ENCODE measurements at places on chromosomes 4 and X.
A peak's percentile ranks its signal among the peaks of the same experiment; 100 is the strongest.

DNA sequence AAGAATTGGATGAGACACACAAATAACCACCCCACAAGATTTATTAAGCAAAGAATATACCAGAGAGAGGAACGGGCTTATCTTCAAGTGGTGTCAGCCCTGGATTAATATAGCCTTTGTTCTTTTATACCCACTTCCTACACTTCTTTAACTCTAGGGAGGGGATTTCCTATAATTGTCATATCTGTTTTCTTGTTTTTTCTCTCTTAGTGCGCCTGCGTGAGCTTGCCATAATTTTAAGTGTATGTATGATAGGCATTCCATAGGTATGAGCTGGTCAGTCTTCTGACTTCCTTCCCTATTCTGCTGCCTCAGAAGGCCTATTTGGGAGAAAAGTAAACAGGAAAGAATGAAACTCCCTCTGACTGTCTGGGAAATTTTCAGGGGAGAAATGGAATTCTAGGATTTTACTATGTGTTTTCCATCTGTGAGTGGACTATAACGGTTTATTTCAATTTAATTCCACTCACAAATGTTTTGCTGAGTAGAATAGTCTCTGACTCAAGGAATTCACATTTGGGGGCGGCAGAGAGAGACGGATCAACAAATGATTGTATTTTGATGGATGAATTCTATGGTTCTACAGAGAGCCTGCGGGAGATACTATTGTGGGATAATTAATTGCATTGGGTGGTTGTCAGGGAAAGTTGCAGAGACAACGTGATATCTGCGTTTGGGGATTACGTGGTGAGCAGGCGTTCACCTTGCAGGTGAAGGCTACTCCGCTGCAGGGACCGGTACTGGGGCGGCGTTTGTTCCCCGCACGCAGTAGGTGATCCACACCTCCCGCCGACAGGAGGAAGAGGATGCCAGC is 626 bp upstream of the CEP135 start:
- DNase-seq: peak; percentile 8

DNA sequence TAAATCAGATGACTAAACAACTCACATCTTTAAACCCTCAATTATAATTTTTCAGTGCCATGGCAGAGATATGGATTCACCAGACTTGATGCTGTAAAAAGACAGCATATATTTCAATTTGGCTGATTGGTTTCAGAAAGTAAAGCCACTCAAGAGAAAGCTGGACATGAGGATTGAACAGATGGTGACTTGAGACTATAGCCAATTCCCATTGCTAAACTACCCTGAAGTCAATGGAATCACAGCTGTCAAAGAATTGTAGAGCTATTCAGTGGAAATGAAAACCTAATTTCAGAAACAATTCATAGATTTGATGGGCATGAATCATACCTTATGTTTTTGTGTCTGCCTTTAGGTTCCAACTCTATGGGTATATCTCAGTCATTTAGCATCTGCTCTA is 510.6 kb upstream of the BOD1L1 start:
- DNase-seq: no peak

DNA sequence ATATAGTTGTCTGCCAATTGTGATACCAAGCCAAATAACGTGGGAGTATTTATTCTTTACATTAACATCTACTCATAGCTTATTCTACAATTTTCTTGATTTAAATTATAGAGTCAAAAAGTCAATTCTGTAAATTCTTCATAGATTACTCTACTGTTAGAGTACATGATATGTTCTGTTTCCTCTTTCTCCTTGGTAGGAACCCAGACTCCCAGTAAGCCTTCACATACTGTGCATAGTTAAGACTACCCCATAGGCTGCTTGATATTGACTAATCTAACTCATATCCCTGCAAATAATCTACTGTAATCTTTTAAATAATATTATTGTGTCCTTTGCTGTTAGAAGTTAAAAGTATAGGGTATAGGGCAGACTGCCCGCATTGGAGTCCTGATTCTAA is 35.4 kb downstream of the BANK1 start:
- DNase-seq: no peak

DNA sequence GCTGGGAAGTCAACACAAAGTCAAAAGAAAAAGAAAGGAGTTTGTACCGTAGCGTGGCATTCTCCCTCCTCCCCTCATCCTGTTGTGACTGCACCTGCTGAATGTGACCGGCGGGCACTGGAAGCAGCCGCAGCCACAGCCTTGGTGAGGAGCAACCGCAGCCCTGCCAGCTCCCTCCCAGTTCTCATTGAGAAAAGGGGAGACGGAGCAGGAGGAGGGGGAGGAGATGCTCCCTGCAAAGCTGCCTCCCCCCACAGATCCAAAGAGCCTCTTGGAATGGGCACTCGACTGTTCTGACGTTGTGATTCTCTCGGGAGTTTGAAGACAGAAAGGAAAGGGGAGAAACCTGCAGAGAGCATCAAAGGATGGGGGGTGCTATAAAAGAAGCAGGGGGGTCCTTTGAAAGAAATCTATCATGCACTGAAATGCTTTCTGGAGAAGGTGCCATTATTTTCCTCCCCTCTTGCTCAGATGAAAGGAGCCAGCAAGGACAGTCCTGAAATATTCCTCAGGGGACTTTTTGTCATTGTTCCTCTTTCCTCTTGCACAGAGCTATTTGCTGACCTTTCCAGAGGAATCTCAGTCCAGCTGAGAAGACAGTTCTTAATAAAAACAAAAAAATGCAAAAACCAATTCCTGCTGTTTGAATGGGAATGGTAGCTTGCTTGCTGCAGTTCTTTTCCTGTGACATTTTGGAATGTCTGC is 429.7 kb downstream of the MAPK10 start:
- DNase-seq: no peak

DNA sequence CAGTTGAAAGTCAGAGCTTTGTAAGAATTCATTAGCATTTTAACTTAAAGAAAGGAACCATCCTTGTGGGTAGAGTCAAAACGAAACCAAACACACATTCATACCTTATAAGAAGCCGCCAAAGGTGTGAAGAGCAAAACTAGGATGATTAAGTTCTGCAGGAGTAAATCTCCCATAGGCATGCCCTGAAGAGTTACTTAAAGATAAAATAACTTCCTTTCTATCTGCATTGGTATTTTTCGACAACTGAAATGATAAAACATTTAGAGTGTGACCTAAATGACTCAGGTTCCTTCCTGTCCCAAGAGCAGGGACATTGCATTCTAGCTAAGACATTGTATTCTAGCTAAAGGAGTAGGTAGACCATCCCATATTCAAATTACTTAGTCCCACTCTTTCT is 75.3 kb downstream of the BCOR start:
- DNase-seq: no peak

DNA sequence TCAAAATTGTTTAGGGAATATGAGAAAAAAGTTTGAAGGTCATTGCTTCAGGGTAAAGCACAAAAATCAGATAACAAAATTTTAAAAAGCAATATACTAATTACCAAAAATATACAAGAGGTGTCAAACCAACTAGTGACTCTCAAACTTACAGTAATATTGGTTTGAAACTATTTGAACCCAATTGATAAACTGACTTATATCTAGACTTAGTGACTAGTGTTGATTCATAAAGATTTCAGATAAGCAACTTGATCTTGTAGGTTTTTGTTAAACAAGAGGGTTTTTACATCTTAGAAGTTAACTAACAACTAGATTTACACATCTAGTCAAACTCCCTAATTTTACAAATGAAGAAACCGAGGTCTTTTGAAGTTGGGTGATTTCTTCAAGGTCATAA is 7.7 kb downstream of the TAB3 start:
- DNase-seq: no peak

DNA sequence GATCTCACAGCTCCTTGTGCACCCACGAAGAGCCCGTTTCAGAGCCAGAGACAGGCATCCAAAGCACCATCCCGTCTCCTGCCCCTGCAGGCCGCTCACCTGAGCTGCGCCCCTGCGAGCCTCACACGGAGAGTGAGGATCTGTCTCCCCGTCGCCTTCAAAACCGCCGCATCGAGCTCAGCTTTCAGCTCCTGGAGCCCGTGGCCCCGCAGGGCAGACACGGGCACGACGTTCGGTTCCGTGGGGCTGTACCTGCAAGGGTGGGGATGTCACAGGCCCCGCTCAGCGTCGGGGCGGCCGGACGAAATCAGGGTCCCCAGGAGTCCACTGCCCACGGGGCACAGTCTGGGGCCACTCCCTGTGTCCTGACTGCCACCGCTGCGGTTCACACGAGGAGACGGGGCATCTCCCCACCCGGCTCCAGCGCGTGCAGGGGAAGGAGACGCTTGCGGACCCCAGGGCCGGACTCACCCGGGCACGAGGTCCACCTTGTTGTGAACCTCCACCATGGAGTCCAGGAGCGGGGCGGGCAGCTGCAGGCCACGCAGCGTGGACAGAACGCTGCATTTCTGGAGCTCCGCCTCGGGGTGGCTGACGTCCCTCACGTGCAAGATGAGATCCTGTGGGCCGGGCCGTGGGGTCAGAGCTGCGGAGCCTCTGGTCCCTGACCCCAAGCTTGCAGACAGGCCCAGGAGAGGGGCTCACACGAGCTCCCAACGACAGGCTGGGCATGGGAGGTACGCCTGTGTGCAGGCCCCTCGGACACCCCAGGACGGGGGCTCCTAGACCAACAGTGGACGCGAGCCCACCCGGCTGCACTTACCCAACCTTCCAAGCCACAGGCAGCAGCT is 11.1 kb downstream of the GTPBP6 start:
- DNase-seq: no peak

GRCh38 chr4:155724731-155725130 is 34.1 kb upstream of the GUCY1B1 start:
- no peak for DNase-seq

DNA sequence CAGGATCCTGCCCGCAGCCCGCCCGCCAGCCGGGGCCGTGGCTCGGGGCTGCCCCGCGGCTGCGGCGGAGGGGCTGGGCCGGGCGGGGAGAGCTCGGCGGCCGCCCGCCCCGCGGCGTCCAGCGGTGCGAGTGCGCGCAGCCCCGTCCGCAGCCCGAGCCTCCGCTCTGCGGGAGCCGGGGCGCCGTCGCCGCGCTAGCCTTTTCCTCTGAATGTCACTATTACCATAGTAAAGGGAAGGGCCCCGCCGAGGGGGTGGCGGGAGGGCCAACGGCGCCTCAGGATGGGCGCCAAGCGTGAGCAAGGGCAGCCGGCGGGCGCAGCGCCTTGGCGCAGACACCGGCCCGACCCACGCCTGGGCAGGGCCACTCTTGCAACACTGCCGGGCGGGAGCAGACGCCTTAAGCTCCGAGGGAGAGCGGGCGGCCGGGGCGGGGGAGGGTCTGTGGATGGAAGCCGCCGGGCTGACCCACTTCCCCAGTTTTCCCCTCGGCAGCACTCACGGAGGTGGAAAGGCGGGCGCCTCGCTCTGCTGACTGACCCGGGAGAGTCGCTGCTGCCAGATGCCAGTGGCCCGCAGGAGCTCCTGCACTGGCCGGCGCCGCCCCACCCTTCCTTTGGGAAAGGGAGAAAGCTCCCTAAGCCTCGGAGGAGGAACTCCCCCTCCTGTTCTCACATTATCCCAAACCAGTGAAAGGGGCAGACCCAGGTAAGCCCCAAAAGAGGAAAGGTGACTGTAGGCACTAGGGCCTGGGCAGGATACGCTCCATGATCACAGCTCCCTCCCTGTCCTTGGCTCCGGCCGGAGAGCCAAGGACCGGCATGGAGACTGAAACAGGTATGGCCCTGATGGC is 329.4 kb downstream of the HNRNPD start:
- peak; percentile 34 for DNase-seq

DNA sequence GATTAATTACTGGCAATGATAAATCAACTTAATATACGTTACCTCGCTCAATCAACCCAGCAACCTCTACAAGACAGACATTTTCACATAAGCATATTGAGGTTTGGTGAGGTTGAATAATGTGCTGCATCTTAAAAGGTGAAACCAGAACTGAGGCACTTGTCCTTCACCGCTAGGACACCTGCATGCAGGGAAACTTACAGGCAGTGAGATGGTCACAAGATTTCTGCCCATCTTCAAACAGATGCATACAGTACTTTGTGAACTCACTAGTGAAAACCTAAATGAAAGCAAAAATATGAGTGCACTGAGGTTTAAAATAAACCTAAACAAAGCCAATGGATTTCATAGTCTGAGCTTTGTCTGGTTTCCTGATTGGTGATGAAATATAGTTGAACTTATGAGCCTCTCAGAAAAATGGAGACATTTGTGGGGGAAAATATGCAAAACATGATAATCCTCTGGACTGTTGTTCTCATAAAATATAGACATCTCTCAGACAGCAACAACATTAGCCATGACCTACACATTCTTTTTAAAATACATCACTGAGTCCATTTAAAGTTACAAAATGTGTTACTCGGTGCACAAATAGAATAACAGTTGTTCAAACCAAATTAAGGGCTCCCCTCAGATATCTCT is 20.9 kb upstream of the PRSS12 start:
- no peak for DNase-seq

GRCh38 chr4:84753321-84753972 is 170.5 kb downstream of the CDS1 start:
- DNase-seq: no peak
